NCI-H1694 (cell line): ENCODE measurements at places on chromosomes 11 and 22.

- DNase-seq = no peak
Observed at GRCh38 chr11:102513869-102514268, 16.7 kb downstream of the MMP7 start.

GRCh38 chr11:63478896-63479295, 12.1 kb downstream of the PLAAT5 start:
- peak; percentile 52 for DNase-seq

- peak; percentile 30 for DNase-seq
Observed at GRCh38 chr11:29159552-29160465, 857.0 kb downstream of the KCNA4 start.

DNA sequence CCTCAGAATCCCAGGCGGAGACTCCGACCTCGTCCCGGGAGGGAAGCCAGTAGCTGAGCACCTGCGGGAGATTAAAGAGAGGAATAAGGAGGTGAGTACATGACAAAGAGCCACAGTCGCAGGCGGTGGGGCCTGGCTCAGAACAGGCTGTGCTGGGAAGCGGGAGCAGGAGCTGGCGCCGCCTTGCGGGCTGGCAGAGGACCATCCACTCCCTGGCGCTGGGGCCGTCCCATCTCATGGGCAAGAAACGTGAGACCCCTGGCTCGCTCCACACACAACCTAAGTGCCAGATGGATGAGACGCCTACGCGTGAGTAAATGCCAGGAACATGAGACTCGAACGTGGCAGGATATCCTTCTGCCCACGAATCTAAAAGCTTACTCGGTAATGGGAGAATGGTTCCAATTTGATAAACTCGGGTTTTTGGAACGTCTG, 6.3 kb downstream of the CEND1 start:
- DNase-seq = peak; percentile 90

DNA sequence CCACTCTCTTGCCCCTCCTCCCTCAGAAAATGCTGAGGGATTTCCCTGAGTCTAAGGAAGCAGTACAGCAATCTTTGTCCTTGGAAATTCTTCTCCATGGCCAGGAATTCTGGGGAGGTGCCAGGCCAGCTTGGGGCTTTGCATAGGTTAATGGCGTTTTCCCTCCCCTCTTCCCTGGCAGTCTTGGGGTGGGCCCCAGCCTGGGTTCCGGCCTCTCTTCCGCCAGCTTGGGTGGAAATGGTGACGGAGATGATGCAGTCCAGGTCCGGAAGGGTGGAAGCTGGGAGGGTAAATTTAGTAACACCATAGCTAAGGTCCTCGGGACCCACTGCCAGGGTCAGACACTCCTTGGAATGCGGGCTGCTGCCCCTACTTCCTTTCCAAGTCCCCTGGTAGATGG, 5.0 kb downstream of the PHLDB1 start:
- no peak for DNase-seq

- DNase-seq = no peak
Observed at GRCh38 chr11:46387919-46388618, 3.5 kb downstream of the CHRM4 start.

DNA sequence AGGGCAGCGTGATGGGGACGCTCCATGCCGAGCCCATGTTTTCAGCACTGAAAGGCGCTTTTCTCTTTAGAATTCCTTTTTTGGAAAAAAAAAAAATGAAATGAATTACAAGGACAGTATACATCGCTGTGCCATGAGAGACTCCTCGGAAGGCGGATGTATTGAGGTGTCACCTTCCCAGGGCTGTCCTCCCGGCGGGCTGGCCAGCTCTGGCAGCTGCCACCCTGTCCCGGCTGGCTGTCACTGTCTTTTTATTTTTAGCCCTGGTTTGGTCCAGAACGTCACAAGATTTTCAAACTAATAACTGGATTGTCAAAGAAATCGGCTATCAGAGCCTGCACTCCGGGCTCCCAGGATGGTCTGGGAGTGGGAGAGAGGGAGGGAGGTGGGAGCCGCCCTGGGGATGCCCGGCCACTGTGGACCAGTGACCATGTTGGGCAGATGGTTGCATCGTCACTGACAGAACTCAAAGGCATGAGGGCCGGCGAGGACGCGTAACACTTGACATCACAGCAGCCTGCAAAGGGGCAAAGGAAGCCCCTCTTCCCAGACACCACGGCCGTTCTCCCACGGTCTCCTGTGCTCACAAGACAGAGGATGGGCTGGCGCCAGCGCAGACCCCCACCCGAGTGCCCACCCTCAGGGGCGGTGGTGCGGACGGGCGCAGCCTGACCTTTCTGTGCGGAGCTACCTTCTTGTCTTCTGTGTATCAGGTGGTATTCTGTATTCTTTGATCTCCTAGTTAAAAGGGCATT, 392.9 kb downstream of the TBC1D22A start:
- DNase-seq = no peak

- DNase-seq = no peak
Observed at GRCh38 chr11:2470495-2470894, 25.7 kb downstream of the KCNQ1 start.

DNA sequence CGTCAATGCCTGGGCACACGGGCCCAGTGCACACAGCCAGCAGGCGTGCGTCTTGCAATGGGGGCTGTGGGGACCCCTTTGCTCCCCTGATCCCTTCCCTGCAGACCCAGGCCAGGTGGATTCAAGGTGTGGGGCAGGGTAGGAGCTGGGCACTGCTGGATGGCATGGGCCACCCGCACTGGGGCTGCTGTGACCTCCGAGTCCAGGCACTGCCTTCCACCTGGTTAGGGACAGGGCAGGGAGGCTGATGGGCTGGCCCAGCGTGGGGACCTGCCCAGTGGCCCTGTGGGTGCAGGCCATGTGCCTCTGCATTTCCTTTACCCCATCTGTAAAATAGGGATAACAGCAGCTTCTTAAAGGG, 22.9 kb downstream of the KCNQ1 start:
- DNase-seq = no peak

DNA sequence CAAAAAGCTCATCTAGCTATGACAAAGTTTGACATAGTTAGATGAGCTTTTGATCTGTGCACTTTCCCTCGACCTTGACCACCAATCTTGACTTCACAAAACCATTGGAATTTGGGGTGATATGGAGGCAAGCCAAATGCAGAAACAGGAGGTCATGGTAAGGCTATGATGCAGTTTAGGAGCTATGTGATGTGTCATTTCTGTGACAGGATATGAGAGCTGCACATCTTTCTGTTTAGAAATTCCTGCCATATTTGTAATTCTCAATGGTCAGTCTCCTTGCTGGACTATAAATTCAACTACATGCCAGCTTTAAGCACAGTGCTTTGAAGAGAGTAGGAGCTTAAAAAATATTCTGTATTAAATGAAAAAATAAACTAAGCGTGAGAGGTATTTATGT, 12.9 kb downstream of the OR51B6 start:
- DNase-seq = no peak

- DNase-seq = no peak
Observed at GRCh38 chr11:11440144-11440543, 87.1 kb upstream of the CSNK2A3 start.

DNA sequence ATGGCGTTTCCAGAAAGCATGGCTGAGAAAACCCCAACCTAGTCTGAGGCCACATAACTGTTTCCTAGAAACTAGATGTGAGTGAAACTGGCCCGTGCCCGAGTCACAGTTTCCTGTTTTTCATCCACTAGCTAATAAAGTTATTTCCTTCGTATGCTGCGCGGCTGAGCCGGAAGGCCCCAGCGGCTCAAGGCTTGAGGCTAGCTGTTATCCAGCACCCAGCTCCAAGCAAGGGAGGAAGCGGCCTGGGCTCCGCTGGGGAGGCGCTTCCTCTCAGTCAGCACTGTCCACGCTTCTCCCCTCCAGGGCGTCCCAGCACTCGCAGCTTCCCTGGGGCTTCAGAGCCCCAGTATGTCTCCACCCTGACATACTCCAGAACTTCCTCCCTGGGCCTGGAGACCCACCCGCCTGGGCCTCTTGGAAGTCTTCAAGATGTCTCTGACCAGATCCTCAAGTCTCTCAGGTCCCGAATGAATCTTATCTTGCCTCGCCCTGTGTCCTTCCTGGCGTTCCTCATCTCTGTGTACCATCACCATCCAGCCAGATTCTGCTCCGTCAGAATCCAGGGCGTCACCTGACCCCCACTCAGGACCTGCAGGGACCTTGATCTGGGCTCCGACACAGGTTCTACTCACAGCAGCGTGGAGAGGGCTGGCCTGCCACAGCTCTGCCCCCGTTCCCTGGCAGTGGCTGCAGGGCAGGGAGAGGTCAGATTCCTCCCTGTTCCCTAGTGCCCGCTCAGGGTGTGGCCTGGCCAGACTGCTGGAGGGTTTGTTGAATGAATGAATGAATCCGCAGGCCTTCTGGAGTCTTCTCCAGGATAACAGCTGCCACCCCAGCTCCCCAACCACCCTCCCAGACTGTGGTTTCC, 81.9 kb downstream of the LRRC32 start:
- DNase-seq = no peak
